NCI-H774 (cell line): ENCODE measurements at places on chromosomes 11 and 22.
A peak's percentile ranks its signal among the peaks of the same experiment; 100 is the strongest.

GRCh38 chr11:693887-694562 is 997 bp downstream of the DEAF1 start:
- peak; percentile 72 for DNase-seq

DNA sequence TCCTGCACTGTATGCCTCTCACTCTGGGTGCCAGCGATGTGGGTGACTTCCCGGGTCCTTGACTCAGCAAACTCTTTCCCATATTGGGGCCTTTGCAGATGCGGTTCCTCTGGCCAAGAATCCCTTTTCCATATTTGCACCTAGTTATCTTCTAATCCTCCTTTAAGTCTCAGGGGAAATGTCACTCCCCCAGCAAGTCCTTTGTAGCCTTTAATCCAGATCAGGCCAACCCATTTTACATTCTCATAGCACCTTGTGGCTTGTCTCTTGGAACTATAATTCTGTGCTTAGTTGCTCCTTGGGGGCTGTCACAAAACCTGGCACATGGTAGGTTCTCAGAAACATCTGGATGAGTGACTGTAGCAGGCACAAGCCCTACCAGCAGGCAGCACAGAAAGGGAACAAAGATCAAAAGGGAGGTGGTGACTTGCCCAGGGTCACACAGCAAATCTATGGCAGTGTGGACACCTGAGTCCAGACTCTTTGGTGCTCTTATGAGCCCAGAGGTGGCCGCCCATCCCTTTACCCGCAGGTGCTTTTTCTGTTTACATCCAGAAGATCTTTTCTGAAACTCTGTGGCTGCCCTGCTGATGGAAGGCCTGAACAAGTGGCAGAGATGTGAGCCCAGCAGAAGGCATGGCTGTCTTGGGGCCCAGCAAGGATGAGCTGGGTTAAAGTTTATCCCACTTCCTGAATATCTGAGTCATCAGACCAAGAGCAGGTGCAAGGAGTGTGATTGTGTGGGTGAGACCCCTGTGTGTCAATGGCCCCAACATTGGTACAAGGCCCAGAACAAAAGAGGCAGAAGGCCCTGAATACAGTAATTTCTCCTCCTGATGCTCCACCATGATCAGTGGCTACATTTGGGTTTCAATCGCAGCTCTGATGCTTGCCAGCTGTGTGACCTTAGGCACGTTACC is 78.6 kb upstream of the GRK3 start:
- no peak for DNase-seq

- no peak for DNase-seq
These were observed 104.1 kb downstream of the ETS1 start for GRCh38 chr11:128483211-128483788.

DNA sequence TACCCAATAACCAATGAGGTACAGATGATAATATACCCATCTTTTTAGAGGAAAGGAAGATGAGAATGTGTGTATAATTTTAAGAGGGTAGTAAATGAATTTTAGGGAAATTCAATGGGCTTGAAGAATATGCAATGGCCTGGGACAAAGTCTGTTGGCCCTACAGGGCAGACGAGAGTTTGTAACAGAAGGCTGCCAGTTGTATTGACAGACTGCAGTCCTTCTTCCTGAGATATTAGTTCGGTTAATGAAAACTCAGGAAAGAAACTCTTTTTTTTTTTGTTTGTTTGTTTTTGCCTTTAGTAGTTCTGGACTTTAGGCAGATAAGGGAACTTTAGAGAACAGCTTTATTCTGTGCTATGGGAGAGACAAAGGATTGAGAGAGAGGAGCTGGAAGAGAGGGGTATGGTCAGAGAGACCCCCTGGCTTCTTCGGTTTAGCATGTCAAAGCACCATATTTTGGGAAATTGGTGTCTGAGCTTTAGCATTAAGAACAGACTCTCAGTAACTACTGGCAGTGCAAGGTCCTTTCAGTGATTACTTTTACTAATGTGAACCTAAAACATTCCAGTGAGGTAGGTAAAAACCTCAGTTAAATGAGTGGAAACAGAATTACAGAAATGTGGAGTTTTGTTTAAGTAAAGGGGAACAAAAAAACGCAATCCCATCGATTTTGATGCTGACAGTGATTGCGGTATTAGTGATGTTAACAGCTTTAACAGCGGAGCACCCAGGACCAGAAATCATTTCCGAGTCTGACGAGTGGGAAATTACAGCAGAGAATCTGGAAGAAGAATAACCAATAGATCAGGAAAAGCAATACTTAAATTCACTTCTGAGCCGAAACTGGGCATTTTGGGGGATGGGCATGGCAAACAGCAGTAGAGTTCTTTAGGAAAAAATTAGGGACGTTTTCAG is 644 bp upstream of the NAALAD2 start:
- no peak for DNase-seq

DNA sequence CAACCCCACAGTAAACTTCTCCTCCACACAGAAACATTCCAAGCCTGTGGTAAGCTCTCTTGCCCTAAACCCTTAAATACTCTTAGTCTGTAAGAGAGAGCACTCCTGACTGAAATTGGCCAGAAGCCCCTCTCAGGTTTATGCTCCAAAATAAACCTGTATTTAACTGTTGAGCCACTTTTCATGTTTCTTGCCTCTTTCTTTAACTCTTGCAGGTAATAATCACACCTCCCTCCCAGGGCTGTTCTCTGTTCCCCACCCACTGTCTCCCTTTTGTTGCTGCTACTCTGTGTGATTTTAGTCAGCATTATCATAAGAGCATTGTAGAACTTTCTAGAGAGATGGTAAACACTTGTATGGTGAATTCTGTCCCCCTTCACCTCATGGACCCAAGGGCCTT is 2.1 kb upstream of the IFT27 start:
- no peak for DNase-seq

DNA sequence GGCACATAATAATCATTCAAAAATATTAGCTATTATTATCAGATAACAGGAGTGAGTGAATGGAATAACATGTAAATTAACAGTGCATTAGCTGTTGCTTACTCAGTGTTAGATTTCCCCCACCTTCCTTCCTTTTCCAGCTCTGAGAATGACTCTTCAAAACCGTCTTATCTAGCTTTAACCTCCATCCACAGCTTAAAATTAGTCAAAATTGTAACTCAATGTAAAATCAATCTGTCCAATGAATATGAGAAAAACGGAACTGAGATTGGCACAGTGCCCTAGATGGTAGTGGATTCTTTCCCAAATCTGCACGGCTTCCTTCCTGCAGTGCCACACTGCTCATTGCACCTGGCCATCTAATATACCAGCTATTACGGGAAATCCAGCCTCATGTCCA is 156.8 kb upstream of the BDNF start:
- no peak for DNase-seq

DNA sequence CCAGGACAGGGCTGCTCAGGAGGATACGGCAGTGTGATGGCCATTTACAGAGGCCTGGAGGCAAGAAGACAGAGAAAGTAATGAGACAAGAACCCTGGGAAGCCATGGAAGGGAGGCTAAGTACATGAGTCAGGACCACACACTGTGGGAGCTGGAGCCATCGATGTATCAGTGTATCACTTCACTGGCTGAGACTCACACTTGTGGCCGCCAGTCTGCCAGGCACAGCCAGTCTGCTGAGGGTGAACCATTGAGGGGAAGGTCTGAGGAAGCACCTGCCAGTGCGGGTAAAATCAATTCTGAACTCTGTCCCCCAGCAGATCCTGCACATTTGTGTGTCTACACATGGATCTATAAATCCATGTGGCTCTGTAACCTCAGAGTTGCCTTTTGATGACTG is 195.6 kb downstream of the GRIK4 start:
- no peak for DNase-seq

- DNase-seq, result no peak
These were observed 12.3 kb downstream of the RELT start for GRCh38 chr11:73388265-73389133.

DNA sequence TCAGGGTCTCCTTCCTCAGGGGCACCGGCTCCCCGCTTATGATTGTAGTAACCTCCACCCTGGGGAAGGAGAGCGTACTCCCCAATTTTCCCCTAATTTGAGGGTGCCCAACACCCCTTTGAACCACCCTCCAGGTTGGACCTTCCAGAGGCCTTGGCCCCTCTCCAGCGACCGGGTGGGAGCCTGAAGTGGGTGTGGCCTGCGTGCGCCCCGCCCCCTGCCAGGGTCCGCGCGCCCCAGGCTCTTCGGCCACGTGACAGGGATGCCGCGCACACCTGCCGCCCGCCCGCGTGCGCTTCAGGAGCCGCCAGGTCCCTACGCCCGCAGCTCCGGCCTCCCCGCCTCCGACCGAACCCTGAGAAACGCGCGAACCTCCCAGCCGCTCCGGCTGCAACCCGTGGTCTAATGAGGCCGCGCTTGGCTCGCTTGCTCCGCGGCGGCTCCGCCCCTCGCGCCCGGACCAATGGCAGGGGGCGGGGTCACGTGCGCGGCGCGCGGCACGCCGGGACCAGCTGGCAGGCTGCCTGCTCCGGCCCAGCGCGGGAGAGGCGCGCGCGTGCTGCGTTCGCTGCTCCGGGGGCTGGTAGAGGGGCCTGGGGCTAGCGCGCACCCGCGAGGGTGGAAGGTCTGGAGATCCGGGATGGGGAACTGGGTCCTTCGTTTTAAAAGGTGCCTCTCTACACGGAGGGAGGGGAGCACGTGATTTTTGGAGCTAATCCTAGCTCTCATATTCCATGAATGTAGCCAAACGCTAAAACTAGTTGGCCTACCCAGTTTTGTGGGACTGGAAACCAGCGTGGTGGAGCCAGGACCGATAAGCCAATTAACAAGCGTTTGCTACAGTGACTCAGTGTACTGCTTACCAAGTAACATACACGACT is at the start of gene FOXRED2:
Gene FOXRED2, minus strand, starts transcription at position 404 of the 881 bp plus-strand sequence. CDS start 618 bp downstream, outside the sequence.
- DNase-seq, result peak; percentile 70

DNA sequence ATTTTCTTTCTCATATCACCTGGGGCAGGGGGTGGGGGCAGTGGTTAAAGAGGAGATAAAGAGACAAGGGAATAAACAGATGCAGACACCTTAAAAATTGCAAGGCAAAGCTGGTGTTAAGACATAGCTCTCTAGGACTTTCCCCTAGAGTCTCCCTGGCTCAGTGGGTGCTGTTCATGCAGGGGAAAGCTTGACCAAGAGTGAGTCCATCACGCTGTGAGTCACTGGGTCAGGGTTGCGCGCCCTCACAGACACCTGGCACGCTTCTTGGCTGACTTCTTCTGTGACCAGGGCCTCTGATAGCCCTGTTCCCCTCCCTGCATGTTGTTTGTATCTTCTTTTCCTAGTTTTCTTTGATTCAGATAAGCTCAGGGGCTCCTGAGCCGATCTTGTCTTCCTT is 31.9 kb downstream of the COMMD9 start:
- DNase-seq, result no peak

DNA sequence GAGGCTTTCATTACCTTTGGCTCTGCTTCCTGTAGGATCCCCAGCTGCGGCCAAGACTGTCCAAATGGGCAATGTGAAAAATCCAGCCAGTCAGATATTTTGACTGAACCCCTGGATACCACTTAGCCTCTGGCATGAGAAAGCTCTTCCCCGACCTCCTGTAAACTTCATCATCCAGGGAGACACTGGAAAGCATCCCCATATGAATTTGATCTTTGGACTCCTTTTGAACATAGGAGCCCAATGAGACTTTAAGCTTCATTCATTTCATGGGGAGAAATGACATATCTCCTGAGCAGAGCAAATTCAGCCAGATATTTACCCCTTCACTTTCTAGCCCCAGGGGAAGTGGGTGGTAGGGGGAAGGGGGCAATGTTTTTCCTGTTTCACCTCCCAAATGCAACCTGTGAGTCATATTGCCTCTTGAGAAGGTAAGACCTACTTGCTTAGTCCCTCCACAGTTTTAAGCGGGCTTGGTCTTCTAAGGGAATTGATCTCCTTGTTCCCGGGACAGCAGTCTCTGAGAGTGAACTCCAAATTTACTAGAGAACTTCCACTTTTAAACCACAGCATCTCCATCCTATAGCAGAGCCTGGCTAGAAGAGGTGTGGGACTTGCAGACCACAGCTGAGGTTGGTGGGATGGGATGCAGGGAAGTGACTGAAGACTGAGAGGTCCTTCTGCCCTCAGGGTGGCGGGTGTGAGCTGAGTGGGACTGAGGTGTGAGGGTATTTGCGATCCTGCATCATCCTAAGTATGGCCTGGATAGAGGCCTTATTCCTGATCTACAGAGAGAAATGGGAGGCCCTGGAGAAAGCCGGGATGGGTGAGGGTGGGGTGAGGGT is 20.3 kb upstream of the POU2AF1 start:
- DNase-seq, result no peak

DNA sequence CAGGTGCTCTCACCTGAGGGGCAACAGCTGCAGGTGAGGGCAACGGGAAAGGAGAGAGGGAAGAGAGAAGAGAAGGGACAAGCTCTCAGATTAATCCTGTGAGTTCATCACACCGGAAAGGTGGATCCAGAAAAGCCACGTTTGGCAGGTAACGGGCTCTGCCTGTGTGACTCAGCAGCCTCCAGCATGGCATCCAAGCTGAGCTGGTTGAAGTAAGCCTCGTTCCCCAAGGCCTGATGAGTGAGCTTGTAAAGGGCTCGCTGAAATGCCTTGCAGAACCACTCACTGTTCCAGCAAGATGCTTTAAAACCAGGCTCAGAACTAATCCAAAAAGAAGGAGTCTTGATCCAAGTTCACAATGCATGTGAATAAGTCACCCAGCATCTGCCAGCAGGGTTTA is 206.9 kb upstream of the TMEM45B start:
- DNase-seq, result no peak

GRCh38 chr22:17963015-17963414 is 61.3 kb downstream of the MICAL3 start:
- no peak for DNase-seq

DNA sequence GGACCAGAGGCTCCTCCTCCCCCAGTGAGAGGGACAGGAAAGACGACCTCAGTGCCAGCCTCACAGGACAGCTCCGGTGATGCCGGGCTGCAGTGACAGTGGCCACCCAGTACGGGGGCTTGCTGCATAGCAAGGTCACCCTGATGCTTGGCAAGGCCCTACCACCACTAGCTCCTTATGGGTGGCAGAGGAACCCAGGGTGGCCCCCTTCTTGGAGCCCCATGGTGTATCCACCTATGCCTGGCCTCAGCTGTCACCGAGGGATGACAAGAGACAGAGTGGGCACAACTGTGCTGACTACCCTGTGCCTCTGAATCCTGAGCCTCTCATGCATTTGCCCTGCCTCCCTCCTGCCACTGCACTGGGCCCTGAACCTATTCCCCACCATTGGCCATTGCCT is 809.2 kb downstream of the TBC1D22A start:
- DNase-seq, result no peak

DNA sequence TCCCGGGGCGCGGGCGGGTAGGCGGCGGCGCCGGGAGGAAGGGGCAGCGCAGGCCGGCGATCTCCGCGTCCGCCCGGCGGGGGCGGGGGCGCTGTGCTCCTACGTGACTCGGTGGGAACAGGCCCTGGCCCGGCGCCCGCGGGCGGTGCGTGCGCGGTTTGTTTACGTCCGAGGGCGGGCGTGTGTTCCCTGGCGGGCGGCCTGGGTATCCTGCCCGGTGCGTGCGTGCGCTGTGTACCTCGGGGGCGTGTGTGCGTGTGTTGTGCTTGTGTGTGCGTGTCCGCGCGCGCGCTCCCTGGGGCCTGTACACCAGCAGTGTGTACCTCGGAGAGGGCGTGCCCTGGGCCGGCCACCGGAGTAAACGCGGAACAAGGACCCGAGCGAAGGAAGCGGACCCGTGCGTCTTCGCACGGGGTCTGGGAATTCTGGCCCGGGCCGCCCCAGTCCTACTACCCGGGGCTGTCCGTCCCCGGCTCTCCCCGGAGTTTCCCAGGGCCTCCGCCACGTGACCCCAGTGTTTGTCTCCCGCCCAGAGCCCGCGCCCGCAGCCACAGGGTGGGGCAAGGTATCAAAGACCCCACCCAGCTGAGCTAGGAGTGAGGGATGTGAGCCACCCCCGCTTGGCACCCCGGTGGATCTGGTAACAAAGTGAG is 769 bp downstream of the MAFF start:
- DNase-seq, result no peak

- DNase-seq, result no peak
These were observed 163.7 kb downstream of the DYNC2H1 start for GRCh38 chr11:103272876-103273275.

- DNase-seq, result no peak
These were observed 29.8 kb downstream of the ADAMTS15 start for GRCh38 chr11:130478204-130478701.
